ENCODE measurements at places on chromosomes 1 and 21.

DNA sequence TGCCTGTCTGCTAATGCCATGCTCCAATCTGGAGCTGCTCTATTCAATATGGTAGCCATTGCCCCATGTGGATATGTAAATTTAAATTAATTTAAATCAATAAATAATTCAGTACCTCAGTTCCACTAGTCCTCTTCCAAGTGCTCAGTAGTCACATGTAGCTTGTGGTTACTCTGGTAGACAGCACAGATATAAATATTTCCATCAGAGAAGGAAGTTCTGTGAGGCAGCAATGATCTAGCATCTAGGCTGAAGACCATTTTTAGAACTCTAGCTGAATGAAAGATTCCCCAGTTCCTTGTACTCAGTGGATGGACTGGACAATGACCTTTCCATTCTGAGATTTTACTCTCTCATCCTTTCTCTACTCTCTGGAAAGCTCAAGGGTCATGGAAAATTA is 25.8 kb upstream of the CAPZB start:
- DNase-seq = no peak

DNA sequence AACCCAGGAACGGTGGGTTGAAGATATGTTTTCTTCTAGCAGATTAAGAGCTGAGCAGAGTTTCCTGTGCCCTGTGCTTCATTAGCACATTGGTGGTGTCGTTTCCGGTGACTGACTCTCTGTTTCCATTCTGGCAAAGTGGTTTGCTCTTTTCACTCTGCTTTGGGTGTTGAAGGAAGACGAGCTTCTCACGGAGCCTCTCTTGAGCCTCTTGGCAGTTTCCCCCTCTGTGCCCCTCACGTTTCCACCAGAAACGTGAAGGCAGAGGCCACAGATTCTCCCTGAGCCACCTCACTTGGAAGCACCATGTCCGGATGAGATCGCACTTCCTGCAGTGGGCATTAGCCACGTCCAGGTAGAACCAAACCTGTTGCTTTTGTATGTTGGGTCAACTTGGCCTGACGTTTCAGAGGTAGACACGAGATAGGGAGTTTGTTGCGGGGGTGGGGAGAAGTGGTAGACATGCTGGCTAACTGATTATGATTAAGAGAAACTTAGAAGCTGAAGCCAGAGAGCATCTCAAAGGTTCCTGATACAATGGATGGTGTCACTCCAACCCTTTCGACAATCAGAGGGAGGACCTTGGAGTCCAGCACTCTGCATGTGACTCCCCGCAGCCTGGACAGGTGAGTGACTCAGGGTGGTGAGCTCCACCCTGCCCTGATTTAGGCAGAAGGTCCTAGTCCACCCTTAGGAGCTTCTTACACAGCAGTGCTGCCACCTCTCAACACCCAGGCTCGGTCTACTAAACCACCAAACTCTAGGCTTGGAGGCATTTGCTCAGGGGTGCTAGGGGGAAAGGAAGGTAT is at the start of gene LAX1:
Gene LAX1 (plus strand): TSS at position 155 of the 809 bp plus-strand sequence. CDS start 383 bp downstream, at position 538.
- DNase-seq = no peak

DNA sequence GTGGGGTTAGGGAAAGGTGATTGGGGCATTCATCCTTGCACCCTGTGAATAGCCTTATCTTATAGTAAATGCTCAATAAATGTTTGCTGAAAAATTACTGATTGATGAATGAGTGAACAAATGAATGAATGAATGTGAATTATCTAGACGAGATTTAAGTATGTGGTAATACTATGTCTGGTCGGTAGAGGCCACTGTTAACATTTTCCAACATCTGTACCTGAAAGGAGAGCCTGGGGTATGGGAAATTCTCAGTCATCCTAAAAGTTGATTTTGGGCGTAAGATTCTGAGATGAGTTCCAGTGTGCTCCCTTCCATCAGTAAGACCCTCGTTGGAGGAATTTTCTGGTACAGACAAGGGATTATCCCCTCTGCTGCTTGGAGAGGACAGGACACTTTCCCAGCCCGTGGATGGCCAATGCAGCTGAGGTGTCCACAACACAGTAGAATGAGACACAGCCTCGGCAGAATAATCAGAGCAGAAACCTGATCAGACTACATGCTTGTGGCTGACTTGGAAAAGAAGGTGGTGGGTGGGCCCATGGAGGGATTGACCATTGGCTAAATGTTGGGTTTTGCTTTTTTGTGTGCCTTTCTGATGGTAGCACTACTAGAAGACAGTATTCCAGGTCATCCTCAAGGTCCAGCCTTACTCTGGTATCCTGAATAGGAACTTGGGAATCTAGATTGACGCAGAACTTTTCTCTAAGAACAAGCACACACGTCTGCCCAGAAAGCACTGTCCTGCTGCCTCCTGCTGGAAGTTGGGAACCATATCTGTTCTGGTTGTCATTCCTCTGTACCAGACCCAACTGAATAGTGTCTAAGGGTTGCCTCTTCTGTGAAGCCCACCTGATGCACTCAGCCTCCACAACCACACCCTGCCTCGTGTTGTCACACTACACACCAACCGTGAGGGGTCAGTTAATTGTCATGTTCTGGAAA is 262.0 kb downstream of the TNR start:
- no peak for DNase-seq

DNA sequence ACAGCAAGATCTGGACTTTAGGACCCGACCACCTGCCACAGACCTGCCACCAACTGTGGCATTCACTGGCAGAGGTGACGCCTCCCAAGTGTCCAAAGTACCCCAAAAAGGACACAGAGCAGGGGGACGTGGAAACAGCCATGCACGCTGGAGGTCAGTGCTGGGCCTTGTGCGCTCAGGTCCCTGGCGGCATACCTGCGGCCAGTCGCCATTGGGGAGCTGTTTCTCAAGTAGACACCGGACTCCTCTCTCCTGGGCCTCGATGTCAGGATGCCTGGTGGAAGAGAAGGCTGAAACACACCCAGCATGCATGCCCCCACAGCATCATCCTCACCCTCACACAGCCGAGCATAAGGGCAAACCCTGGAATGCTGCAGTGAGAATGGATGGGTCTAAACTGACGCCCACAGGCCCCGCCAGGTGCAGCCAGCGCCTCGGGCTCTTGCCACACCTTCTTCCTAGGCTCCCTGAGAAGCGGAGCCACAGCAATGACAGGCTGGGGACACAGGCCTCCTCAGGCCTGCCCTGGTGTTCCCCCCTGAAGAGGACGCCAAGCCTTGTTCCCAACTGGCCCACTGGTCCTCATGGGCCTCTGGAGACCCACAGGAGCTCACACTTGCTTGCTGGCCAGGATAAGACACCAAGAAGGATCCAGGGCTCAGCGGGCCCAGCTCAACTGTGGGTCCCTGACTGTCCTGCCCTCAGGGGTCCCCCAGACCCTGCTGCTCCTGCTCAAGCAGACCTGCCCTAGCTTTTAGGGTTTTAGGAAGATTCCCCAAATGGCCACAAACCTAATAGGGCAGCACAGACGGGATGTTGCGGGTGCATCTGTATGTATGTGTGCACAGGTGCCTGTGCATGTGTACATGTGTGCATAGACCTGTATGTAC is 7.7 kb upstream of the SPATC1L start:
- no peak for DNase-seq

- no peak for DNase-seq
Observed at GRCh38 chr1:156877433-156878170, 15.9 kb upstream of the PEAR1 start.

GRCh38 chr1:111320066-111320879 is 29.6 kb downstream of the CHIA start:
- no peak for DNase-seq

GRCh38 chr1:188027613-188028012 is 1198.9 kb downstream of the PLA2G4A start:
- no peak for DNase-seq

GRCh38 chr1:86757272-86757984 is 53.1 kb downstream of the SH3GLB1 start:
- DNase-seq = no peak

DNA sequence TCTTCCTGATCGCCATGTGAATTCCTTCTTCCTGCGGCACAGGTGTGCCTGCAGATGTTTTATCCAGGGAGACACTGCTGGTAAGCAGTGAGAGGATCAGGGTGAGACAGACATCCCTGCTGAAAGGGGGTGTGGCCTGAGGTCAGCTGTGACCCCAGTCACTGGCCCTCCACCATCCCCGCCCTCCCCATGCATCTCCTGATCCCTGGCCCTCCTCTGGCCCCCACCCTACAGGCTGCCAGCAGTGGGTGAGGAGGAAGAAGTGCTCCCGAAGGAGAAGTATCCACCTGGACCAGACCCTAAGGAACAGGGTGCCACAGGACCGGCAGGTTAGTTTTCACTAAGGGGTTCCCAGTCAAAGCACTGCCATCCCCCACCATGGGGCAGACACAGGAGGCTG is 85.3 kb downstream of the GLIS1 start:
- no peak for DNase-seq

All from NCI-H2081 treated with DMSO at 0.1 percent for 48 hours (cell line).